Prostate gland (tissue), 2 donors: ENCODE measurements at places on chromosomes 1 and 21. TPM values are rescaled to one million over a fixed set of nuclear protein-coding genes. Genes with fewer than 3 reads are reported as not detected.

Gene S100B
- total RNA-seq: 0.91 TPM

Gene MASP2
- total RNA-seq: not detected

Gene MTMR11
- total RNA-seq: 2.6 TPM

Gene TMEM240
- 4.5 TPM for total RNA-seq

Gene CD101
- 1.1 TPM for total RNA-seq

Gene CFHR1
- total RNA-seq: not detected

Gene KRTAP7-1
- total RNA-seq: not detected

Gene EXOC8
- 14.8 TPM for total RNA-seq

Gene CD58
- total RNA-seq: 13.7 TPM

Gene CCDC181
- 5.6 TPM for total RNA-seq

Gene AVPR1B
- not detected for total RNA-seq

Gene CELA2B
- 1.1 TPM for total RNA-seq

Gene GJA9
- total RNA-seq: 0.28 TPM

Gene CHI3L1
- 1.4 TPM for total RNA-seq

Gene NTNG1
- 5.1 TPM for total RNA-seq

Gene SON
- total RNA-seq: 213 TPM

Gene FGR
- total RNA-seq: 10.8 TPM

Gene S100A14
- total RNA-seq: 13.5 TPM

Gene ZNF695
- 0.74 TPM for total RNA-seq
